ENCODE measurements at places on chromosomes 2 and 18.
A peak's percentile ranks its signal among the peaks of the same experiment; 100 is the strongest.

GRCh38 chr2:228699888-228700287, 518.4 kb upstream of the SPHKAP start:
- DNase-seq = no peak

- no peak for DNase-seq
These were observed 5.1 kb upstream of the DCC start for GRCh38 chr18:52334896-52335295.

DNA sequence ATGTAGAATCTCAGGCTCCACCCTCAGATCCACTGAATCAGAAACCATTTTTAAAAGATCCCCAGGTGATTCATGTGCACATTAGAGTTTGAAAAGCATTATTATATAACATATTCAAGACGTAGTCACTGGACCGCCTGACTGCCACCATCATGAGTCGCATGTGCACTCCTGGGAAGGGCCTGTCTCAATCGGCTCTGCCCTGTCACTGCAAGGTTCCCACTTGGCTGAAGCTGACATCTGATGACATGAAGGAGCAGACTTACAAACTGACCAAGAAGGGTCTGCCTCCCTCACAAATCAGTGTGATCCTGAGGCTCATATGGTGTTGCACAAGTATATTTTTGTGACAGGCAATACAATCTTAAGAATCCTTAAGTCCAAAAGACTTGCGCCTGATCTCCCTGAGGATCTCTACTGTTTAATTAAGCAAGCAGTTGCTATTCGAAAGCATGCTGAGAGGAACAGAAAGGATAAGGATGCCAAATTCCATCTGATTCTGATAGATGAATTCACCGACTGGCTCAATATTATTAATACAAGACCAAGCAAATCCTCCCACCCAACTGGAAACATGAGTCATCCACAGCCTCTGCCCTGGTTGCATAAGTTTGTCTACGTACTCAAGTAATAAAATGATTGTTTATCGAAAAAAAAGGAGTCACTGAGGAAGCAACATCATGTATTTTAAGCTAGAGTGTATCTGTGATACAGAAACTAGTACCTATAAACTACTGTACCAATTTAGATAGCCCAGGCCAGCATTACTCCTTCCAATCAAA, 26.2 kb downstream of the ATAD2B start:
- peak; percentile 22 for DNase-seq

GRCh38 chr2:47096451-47096850, 58.7 kb downstream of the STPG4 start:
- DNase-seq = no peak
